ENCODE measurements at places on chromosomes 6 and 20. TPM values are rescaled to one million over a fixed set of nuclear protein-coding genes. Genes with fewer than 3 reads are reported as not detected.
A peak's percentile ranks its signal among the peaks of the same experiment; 100 is the strongest.

Gene FAM184A
- 15.4 TPM for total RNA-seq

- H3K4me3 ChIP-seq: no peak overlapping the region
- H3K27ac ChIP-seq: peak overlapping the region; percentile 44
- H3K36me3 ChIP-seq: peaks cover 6% of the 10 kb centered on the region
These were observed 145.1 kb downstream of the PREX1 start for GRCh38 chr20:48682529-48683363.

Gene NKX2-4
- not detected for total RNA-seq

Gene CHD6
- 42.3 TPM for total RNA-seq

Gene PRL
- total RNA-seq: not detected

DNA sequence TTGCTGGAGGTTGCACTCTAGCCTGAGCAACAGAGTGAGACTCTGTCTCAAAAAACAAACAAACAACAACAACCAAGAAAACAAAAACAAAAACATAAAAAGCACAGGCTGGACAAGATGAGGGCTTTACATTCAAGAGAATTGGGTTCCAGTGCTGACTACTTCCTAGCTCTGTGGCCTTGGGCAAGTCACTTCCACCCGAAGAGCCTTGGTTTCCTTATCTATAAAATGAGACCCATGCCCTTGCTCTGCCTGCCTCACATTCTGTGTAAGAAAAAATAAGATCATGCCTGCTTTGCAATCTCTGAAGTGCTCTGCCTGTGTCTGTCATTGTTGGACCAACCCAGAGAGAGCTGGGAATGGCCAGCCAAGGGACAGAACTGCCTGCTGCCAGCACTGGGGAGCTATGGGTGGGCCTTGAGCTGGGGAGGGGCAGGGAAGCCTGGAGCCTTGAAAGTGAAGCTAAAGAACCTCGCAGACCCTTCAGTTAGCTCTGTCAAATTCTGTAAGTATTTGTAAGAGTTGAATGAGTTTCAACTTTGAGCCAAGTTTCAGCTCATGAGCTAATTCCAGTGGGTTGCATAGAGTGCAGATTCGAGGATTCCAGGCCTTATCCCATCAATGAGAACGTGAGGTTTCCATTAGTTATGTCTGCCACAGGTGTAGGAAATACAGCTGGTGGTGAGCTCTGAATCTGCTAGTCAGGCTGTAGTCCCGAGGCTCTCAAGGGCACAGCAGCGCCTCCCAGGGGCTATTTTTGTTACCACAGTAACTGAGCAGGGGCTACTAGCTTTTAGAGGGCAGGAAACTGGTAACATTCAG lies 93.2 kb downstream of the DLGAP4 start:
- H3K27ac ChIP-seq: no peak overlapping the region
- no peaks in the 10 kb centered on the region for H3K4me1 ChIP-seq
- H3K27me3 ChIP-seq: peaks cover 25% of the 10 kb centered on the region
- no peak for DNase-seq
- no peaks in the 10 kb centered on the region for H3K36me3 ChIP-seq
- no peak overlapping the region for H3K4me3 ChIP-seq

- H3K4me3 ChIP-seq: no peak overlapping the region
- H3K27me3 ChIP-seq: no peaks in the 10 kb centered on the region
- no peaks in the 10 kb centered on the region for H3K36me3 ChIP-seq
- H3K4me1 ChIP-seq: no peaks in the 10 kb centered on the region
- no peak overlapping the region for H3K27ac ChIP-seq
- DNase-seq: no peak
These were observed 395.6 kb downstream of the CDH4 start for GRCh38 chr20:61647702-61648101.

Gene LPIN3
- total RNA-seq: 18.4 TPM

Gene SLC22A2
- not detected for total RNA-seq

DNA sequence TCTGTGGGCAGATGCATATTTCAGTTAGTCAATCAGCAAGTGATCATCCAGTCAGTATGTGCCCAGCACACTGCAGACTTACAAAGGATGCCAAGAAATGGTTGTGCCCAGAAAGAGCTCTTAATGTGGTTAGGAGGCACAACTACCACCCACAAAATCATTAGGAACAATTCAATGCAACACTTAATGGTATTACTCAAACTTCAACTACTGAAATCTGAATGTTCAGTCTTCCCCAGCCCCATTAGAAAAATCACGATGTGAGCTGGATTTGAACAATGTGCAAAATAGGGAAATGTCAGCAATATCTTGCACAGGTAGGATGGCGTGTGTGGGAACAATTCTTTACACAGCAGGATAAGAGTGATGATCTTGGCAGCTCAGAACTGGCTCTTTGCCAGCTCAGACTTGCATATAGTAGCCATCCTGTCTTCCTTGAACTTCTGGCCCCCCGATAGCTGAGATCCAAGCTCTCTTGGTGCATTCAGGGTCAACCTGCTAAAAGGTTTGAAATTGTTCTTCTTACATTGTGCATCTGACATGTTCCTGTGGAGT lies 556.7 kb upstream of the HTR1E start:
- no peak overlapping the region for H3K27ac ChIP-seq
- DNase-seq: no peak
- no peaks in the 10 kb centered on the region for H3K36me3 ChIP-seq
- H3K27me3 ChIP-seq: no peaks in the 10 kb centered on the region
- H3K4me1 ChIP-seq: no peaks in the 10 kb centered on the region
- no peak overlapping the region for H3K4me3 ChIP-seq

DNA sequence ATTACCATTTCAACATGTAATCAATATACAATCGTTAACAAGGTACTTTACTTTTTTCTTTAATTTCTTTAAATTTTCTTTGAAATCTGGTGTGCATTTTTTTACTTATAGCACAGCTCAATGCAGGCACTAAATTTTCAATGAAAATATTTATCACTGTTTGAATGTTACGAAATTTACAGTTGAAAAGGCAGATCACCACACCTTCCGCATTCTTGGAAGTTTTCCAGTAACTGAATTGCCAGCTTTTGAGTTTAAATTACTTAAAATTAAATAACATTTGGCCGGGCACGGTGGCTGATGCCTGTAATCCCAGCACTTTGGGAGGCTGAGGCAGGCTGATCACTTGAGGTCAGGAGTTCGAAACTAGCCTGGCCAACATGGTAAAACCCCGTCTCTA lies 309.9 kb downstream of the BMP7 start:
- H3K36me3 ChIP-seq: no peaks in the 10 kb centered on the region
- no peak overlapping the region for H3K4me3 ChIP-seq
- no peak overlapping the region for H3K27ac ChIP-seq

DNA sequence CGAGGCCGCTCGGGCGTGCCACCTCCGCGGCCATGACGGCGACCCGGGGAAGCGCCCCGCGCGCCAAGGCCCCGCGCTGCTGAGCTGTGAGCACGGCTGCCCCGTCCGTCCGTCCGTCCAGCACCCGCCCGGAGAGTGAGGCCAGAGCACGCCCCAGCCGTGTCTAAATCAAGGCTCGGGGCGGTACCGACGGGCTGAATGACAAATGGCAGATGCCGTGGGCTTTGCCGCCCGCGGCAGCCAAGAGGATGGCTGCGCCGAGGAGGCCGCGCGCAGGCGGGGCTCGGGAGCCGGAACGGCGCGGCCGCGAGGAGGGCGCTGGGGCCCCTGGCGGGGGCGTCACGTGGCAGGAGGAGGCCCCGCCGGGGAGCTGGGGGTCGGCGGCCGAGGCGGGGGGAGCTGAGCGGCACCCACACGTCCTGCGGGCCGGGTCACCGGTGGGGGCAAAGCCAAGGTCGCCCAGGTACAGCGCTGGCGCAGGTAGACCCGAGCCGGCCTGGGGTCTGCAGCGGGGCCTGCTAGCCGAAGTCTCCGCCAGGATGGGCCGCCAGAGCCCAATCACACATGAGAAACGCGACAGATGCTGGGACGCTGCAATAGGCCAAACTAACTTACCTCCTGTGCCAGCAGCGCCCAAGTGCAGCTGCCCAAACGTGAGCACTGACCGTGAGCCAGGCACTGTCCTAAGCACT lies at the start of gene PLAGL1:
PLAGL1 (minus strand) TSS at position 140 of the 692 bp plus-strand sequence. CDS start 60,123 bp downstream, outside the sequence.
- no peaks in the 10 kb centered on the region for H3K27me3 ChIP-seq
- H3K36me3 ChIP-seq: no peaks in the 10 kb centered on the region
- peak within 1 kb of the TSS; percentile 61 for H3K27ac ChIP-seq
- no peaks in the 10 kb centered on the region for H3K4me1 ChIP-seq
- peak; percentile 84 for DNase-seq

DNA sequence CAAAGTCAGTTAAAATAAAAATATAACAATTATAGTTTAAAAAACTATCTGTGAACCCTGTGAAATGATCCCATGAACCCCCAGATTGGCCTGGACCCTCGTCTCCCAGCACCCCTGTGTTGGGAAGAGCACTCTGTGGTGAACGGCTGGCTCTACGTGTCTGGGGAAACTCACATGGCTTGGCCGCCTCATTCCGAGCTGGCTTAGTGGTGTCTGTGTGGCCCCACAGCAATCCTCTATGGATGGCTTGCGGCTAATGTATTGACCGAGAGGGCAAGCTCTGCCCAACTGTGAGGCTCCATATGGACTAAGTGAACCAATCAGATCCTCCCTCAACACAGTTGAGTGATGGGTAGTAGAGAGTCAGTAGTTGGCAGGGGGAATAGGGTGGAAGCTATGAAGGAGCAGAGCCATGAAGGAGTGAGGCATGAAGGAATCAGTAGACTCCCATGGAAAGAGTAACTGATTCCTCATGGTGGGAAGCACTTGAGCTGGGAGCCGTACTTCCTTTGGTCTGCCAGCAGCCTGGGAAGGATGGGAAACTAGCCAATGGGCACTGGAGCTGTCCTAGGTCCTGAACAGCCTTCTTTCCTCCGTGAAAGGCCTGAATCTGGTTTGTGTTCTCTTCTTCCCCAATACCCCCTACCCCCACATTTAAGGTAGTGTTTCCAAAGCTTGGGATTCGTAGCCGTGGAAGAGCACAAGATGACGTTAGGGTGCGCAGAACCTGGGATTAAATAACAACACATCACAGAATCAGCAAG lies 21.6 kb upstream of the ZNF831 start:
- no peaks in the 10 kb centered on the region for H3K27me3 ChIP-seq
- H3K27ac ChIP-seq: no peak overlapping the region
- H3K36me3 ChIP-seq: no peaks in the 10 kb centered on the region
- DNase-seq: no peak
- H3K4me1 ChIP-seq: peaks cover 5% of the 10 kb centered on the region

- no peaks in the 10 kb centered on the region for H3K4me1 ChIP-seq
- H3K27ac ChIP-seq: no peak overlapping the region
- no peak overlapping the region for H3K4me3 ChIP-seq
- no peaks in the 10 kb centered on the region for H3K27me3 ChIP-seq
- no peaks in the 10 kb centered on the region for H3K36me3 ChIP-seq
These were observed 726.0 kb upstream of the GJE1 start for GRCh38 chr6:141406761-141407160.

Gene RBM24
- 0.49 TPM for total RNA-seq

DNA sequence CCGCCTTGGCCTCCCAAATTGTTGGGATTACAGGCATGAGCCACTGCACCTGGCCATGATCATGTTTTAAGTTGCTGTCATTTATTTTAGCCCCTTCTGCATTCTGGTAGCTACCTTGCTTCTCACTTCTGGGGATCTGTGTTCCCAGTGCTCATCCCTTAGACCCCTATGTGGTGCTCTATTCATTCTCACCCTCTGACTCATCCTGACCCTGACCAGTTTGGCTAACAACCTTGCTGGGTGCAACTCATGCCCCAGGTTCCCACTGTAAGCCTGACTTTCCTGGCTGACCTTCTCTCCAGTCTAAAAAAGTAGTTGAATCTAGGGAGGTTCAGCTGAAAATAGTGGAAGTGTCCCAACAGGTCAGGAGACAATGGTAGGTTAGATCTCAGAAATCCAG lies 47.4 kb downstream of the NOX3 start:
- H3K4me3 ChIP-seq: no peak overlapping the region
- no peak overlapping the region for H3K27ac ChIP-seq
- no peaks in the 10 kb centered on the region for H3K27me3 ChIP-seq
- no peak for DNase-seq
- H3K4me1 ChIP-seq: no peaks in the 10 kb centered on the region

Gene CLPSL1
- not detected for total RNA-seq

Gene RSPH4A
- total RNA-seq: 0.72 TPM

DNA sequence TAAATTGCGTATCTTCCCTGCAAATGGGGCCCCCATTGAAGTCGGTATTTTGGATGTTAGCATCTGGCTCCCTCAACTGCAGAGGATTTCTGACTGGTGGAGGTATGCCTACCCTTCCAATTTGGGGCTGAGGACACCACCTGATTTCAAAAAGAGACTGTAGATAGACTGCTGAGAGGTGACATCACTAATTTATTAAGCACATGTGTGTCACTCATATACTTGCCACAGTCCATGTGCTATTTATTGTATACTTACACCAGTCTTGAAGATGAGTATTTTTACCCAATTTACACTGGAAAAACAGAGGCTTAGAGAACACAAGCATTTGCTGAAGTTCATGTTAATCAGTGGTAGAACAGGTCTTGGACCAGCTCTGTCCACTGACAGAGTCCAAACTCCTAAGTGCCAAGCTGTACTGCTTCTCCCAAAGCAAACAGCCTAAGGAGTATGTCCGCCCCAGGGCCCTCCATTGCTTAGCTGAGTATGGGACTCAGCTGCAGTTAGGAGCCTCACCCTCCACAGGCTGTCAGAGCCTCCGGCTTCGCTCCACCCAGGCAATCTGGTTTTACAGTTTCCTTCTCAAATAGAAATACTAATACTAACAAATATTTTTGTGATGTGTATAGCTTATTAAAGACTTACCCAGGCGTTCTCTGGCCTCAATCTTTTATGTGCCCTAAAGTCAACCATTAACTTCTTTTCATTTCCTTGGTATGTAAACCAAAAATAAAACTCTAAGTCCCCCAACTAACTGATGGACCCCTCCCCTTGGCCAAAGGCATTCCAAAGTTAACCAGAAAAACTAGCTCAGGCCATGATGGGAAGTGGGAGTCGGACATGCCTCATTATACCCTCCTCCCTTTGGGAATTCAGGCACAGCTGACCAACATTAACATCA lies 17.5 kb downstream of the RIN2 start:
- H3K27ac ChIP-seq: no peak overlapping the region
- H3K4me3 ChIP-seq: no peak overlapping the region
- H3K4me1 ChIP-seq: peaks cover 26% of the 10 kb centered on the region
- H3K36me3 ChIP-seq: no peaks in the 10 kb centered on the region
- DNase-seq: no peak
- H3K27me3 ChIP-seq: no peaks in the 10 kb centered on the region

DNA sequence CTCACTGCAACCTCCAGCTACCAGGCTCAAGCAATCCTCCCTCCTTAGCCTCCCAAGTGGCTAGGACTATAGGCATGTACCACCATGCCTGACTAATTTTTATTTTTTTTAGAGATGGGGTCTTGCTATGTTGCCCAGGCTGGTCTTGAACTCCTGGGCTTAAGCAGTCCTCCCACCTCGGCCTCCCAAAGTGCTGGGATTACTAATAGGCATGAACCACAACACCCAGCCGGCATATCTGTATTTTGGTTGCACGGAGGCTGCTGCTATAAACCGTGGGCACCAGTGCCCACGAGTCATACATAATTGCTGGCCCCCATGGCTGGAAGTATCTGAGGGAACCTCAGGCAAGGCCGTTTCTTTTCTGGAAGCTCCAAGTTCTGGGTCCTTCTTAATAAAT lies 18.3 kb upstream of the ADRM1 start:
- DNase-seq: no peak
- H3K4me1 ChIP-seq: peaks cover 3% of the 10 kb centered on the region
- H3K27me3 ChIP-seq: no peaks in the 10 kb centered on the region
- H3K27ac ChIP-seq: no peak overlapping the region

Gene HSPA1L
- 2.0 TPM for total RNA-seq

Gene ADGB
- total RNA-seq: not detected

Gene LIME1
- total RNA-seq: 7.8 TPM

Gene ETV7
- 6.3 TPM for total RNA-seq

Gene ENPP4
- total RNA-seq: 27.8 TPM
